ENCODE measurements at places on chromosomes 1 and 21.

DNA sequence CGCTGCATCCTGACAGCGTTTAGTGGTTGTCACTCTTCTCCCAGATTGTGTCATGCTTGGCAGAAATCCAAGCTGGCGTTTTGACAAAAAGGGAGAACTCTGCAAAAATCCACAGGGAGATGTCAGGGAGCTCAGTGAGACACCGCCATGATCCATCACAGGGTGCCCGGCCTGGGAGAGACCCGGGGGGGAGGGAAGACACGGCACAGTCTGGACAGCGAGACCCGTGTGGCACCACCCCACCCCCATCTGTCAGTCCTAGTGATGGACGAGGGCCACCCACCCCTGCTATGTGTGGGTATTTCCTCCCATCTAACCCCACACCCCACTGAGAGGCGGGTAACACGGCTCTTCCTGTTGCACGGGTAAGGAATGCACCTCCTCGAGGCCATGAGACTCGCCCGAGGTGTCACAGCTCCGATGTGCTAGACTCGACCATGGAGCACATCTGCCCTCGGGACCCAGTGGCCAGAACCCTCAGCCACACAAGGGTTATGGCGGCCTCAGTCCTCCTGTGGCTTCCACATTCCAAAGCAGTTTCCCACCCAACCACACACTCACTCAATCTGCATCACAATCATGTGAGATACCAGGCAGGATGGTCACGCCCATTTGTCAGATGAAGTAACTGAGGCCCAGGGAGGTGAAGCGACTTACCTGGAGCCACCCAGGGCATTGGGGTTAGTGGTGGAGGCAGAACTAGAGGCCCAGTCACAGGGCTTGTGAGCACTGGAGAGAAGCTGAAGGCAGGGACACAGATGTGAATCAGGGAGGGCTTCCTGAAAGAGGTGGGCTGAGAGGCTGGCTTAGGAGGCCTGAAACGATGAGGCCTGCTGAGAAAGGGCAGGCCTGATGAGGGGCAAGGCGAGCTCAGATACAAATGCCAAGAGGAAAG is 688.5 kb downstream of the MATN1 start:
- DNase-seq, result no peak

GRCh38 chr1:97875996-97876395 is 44.8 kb downstream of the DPYD start:
- no peak for DNase-seq

DNA sequence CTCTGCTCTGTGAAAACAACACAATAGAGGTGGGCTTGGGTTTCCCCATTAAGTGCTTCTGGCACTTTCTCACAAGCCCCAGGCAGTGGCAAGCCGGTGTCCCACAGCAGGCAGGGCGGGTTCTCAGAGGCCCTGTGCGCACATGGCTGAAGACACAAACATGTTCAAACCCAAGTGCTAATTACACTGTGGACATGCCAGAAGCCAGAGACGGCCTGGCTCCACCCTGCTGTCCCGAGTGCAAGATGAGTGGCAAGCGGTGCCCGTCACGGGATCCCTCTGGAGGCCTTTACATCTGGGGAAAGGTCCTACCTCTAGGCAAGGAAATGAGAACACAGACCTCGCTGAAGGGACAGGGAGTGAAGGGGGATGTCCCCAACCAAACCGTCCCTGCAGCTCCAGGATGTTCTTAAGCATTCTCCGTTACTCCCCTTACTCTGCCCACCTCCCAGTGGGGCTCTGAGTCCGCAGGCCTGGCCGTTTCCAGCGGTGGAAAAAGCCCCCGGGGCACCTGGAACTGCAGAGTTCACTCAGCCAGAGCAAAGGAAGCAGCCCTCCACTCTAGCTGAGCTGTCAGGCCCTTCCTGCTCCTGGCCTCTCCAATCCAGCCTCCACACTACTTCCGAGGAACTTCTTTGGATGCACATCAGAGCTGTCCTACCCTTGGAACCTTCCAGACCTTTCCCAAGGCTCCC is 57.4 kb downstream of the SLC66A1 start:
- DNase-seq, result no peak

GRCh38 chr1:193211539-193211938 is 25.1 kb upstream of the B3GALT2 start:
- no peak for DNase-seq

- no peak for DNase-seq
These were observed 12.1 kb downstream of the CD46 start for GRCh38 chr1:207763972-207764371.

- DNase-seq, result no peak
These were observed 2.0 kb downstream of the CSRP1 start for GRCh38 chr1:201504799-201505502.

GRCh38 chr21:36218691-36219090 is 62.1 kb downstream of the DOP1B start:
- no peak for DNase-seq

- no peak for DNase-seq
These were observed 36.8 kb upstream of the RPF1 start for GRCh38 chr1:84442256-84442655.

- DNase-seq, result no peak
These were observed 206.5 kb downstream of the TNR start for GRCh38 chr1:175536921-175537320.

DNA sequence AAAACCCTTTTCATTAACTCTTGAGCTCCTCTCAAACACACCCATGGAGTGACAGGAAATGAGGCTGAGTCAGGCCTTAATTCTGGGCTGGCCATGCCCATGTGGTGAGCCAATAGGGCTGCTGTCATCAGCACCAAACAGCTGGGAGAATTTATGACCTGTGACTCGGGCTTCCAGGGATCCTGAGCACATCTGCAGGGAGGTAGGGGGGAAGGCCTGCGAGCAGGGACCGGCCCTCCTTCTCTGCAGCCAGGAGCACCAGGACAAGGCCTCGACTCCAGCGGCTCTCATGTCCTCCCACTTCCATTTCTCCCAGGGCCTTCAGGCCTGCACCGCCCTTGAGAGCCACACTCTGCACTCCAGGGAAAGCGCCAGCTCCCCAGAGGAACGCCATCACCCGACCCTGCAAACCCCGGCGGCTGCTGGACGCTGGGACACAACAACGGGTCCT is 14.6 kb downstream of the RIPK4 start:
- DNase-seq, result no peak

- peak; percentile 8 for DNase-seq
These were observed 751 bp downstream of the STUM start for GRCh38 chr1:226549094-226549936.

DNA sequence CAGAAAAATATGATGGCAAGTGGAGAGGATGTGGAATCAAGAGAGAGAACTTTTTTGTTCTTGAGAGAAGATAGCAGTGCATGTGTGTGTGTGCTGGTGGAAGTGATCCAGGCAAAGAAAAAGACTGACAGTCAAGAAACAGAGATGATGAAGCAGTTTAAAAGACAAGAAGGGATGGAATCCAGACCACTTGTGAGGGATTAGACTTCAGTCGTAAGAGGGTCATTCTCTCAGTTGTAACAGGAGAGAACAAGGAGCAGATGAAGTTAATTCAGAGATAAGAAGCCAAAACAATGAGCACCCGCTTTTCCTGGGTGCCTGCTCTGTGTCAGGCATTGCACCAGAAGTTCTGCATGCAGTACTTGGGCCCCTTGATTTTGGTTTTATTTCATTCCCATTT is 76.6 kb downstream of the RNF220 start:
- DNase-seq, result no peak

- no peak for DNase-seq
These were observed 3.4 kb downstream of the MYOM3 start for GRCh38 chr1:24108334-24109165.

- no peak for DNase-seq
These were observed 37.8 kb upstream of the S1PR1 start for GRCh38 chr1:101198842-101199636.

- DNase-seq, result no peak
These were observed 163.3 kb downstream of the BRINP2 start for GRCh38 chr1:177333936-177334595.

GRCh38 chr1:239647045-239647444 is 260.7 kb downstream of the CHRM3 start:
- DNase-seq, result no peak

DNA sequence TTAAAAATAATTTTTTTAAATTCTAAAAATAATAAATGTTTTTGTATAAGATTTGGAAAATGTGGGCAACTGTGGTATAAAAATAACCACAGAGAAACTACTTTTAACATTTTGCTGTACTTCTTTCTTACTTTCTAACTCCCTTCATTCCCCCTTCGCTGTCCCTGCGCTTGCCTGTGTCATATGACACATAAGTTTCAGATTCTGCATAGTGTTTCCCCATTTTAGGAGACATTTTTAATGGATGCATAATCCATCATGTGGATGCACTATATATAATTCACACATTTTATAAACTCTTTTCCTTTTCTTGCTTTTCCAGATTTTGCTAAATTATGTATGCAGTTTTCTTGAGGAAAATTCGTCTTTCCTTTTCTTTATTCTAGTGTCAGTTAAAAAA is 16.3 kb downstream of the ATG4C start:
- DNase-seq, result no peak

GRCh38 chr1:119133987-119134386 is 6.5 kb downstream of the WARS2 start:
- no peak for DNase-seq

DNA sequence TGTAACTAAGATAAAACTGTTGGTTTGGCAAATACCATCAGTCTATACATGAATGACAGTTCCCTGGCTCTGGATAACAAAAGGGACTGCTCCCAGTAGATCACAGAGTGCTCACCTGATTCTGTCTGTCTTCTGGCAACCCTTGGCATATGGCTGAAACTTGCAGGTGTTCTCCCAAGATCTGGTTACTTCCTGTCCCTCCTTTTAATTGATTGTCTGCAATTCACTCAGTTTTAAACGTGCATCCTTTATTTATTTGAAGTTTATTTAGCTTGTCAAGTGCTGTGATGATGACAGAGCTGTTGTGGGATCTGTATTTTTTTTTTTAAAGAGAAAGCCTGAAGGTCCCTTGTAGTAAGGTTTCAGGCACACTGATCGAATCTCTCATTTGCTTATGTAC is 3.4 kb downstream of the KCNA3 start:
- DNase-seq, result no peak

DNA sequence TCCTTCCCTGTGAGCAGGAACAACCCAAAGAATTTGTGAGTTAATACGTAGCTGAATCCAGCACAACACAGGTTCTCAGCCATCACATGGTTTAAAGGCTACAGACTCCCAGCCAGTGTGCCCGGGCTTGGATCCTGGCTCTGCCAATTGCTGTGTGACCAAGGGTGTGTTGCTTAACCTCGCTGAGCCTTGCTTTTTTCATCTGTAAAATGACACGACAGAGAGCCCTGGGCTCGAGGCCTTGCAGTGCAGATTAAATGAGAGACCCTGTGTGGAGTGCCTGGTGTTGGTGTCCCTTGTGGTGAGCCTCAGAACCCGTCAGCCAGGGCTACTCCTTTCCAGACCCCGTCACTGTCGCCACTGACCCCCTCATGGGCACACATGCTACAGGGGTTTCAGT is 39.4 kb downstream of the CHAF1B start:
- DNase-seq, result no peak

- no peak for DNase-seq
These were observed 21.6 kb upstream of the RGL1 start for GRCh38 chr1:183783342-183783741.

- peak; percentile 15 for DNase-seq
These were observed 48.1 kb downstream of the ELAPOR1 start for GRCh38 chr1:109161858-109162606.

- peak; percentile 79 for DNase-seq
These were observed 19.2 kb upstream of the EVA1B start for GRCh38 chr1:36342426-36343185.

- no peak for DNase-seq
These were observed 229.3 kb downstream of the PRDM2 start for GRCh38 chr1:13929313-13929712.

DNA sequence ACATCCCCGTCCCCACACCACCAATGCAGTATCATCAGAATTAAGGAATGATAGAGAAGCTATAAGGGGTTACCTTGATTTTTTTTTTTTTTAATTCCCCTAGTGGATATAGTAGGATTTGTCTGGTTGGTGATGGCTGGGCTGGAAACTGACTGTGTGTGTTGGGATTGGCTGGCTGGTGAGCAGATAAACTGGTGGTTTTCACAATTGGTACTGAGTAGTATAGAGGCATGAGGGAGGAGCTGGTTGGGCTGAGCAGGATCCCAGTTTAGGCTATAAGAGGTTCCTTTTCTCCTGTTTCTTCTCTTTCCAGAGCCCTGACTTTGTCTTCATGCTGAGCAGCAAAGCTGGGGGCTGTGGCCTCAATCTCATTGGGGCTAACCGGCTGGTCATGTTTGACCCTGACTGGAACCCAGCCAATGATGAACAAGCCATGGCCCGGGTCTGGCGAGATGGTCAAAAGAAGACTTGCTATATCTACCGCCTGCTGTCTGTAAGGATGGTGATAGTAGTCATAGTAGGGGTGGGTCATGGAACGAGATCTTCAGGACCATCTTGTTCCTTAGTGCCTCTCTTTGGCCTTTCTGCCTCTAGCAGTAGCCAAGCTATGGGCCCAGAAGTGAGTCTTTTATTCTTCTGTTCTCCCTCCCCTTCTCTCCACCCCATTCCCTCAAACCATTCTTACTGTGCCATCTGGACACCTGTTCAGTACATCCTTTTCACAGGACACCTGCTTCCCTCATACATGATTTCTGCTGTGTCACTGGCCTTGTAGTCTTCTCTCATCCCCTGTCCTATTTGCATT is 26.9 kb downstream of the RAD54L start:
- no peak for DNase-seq

GRCh38 chr1:89552471-89553081 is 27.9 kb downstream of the LRRC8B start:
- DNase-seq, result peak; percentile 7

- DNase-seq, result no peak
These were observed 37.4 kb upstream of the A3GALT2 start for GRCh38 chr1:33358114-33358794.

DNA sequence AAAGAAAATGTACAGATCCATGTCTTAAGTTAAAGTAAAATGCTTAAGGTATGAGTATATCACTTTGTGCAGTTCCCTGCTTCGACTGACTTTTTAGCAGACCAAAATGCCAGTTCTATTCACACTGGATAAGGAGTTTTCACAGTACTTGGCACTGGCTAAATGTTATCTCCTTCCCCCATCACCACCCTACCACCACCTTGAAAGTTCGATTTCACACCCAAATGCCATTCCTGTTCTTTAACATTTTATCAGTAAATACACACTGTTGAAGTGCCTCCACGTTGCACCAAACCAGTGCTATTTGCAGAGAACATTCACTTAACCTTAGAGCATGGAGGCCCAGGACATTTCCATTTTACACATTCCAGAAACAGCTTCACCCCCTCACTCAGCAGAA is 100.0 kb downstream of the URB2 start:
- no peak for DNase-seq

DNA sequence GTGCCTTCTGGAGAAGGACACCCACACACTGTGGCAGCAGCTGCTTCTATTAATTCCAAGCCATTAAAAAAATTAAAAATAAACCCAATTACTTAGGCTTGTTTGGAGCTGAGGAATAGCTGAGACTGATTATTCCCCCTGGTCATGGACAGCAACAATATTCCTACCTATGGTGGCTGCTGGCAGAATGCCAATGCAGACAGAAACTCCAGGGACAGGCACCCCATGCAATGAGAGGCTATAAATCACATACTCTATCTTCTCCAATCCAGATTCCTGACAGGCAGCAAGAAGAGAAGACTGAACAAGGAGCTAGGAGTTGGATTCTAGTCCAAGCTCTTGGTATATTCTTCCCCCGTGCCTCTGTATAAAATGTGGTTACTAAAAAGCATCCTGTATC is 275.4 kb upstream of the BEND5 start:
- DNase-seq, result no peak

GRCh38 chr1:64980745-64981600 is 14.6 kb upstream of the JAK1 start:
- DNase-seq, result no peak
